ENCODE measurements at places on chromosomes 12 and 14. TPM values are rescaled to one million over a fixed set of nuclear protein-coding genes. Genes with fewer than 3 reads are reported as not detected.

The C12orf50 gene
- not detected for total RNA-seq

The FSCB gene
- total RNA-seq: not detected

The DAO gene
- total RNA-seq: not detected

DNA sequence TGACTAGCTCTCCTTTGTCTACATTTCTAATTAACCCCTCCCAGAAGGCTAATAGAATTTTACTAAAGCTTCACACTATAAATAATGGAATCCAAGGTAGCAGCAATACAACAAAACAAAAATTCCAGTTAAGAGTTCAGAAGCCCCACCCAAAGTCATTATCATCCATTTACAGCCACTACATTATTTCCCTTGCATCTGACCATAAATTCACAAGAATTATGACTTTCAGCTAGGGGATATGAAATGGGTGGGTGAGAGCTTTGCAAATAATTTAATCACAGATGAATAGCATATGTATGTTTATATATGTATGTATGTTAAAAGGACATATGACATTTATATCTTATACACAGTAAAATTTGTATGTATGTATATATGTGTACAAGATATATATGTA, 65.3 kb upstream of the PTGDR start:
- no peak for DNase-seq

DNA sequence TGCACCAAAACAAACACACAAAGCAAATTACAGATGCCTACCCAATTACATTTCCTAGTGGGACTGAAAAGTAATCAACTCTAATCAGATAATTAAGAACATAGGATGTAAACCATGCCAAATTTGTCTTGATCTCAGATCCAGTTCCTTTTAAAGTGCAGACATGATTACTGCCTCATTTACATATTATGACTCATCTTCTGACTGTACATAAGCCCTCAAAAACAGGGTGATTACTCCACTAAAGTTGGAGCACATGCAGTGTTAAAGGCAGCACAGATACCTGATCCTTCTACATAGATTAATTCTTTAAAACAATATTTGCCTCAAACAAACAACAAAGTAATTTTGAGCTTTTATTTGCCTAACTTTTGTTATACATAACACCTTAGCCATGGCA, 337.2 kb downstream of the RPS29 start:
- DNase-seq: peak; percentile 1

GRCh38 chr14:33851366-33851765, 99.5 kb downstream of the EGLN3 start:
- DNase-seq: no peak

- DNase-seq: peak; percentile 84
These were observed 16.1 kb downstream of the GPR68 start for GRCh38 chr14:91228112-91229004.

The NUDT4 gene
- 61.9 TPM for total RNA-seq

DNA sequence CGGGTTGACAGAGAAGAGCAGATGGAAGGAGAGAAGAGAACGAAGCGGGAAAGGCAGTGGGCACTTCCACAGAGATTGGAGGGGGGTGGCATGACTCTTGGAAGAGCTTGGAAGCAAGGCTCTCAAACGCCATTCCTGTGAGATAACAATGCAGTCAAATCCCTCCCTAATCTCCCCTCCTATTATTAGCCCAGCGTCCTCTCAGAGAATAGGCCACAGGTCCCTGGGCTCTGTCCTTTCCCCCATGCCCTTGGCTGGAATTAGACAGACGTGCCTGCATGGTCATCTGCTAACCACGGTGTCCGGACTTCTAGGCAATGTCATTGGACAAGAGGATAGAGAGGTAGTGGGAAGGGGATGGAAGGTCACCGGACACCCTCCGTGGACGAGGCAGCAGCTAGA, 8.0 kb upstream of the MYH7 start:
- no peak for DNase-seq

GRCh38 chr12:46492471-46493085, 120.0 kb upstream of the SLC38A2 start:
- DNase-seq: peak; percentile 97

- DNase-seq: no peak
These were observed 34.6 kb upstream of the MIS18BP1 start for GRCh38 chr14:45287610-45288009.

GRCh38 chr14:97723351-97723750, 926.2 kb downstream of the VRK1 start:
- DNase-seq: no peak

The NEDD8 gene
- 224 TPM for total RNA-seq

DNA sequence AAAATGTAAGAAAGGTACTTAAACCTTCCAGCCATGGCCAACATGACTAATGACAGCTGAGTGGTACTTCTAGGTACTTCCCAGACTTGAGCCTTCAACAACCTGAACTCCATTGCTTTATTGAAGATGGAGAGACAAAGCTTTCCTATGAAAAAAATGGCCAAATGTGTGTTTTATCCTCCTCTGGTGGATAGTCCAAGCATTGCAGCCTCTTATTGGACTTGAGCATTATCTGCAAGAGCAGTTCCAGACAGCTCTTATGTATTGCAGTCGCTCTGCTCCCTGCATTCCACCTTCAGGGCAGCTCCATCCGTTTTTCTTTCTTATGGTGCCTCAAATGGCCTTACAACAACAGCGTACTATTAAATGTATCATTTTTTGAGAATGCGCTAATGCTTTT, 588.2 kb downstream of the NRXN3 start:
- DNase-seq: peak; percentile 17

The SERPINA1 gene
- total RNA-seq: 0.56 TPM

GRCh38 chr14:89443042-89443629, 26.1 kb upstream of the FOXN3 start:
- DNase-seq: peak; percentile 66

GRCh38 chr14:34710006-34710405, 4.4 kb downstream of the CFL2 start:
- no peak for DNase-seq

The HHIPL1 gene
- 0.56 TPM for total RNA-seq

DNA sequence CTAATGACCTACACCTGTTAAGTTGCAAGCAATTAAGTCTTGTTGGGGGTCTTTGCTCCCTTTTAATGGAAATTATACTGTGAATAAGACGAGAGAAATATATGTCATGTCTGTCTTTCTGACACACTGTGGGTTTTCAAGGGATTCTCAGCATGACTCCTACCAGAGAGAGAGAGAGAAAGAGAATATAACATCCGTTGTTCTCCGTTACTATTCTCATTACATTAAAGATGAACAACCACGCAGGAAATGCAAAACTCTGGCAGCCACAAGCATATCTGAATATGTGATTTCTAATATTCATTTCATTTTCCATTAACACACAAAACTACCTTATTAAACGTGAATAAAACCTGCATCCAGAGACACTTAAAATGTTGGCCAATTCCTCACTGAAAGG, 67.3 kb upstream of the EGLN3 start:
- no peak for DNase-seq

- no peak for DNase-seq
These were observed 84.8 kb downstream of the NRXN3 start for GRCh38 chr14:78254911-78255461.

- peak; percentile 19 for DNase-seq
These were observed 376.9 kb downstream of the GALC start for GRCh38 chr14:87615822-87616679.

DNA sequence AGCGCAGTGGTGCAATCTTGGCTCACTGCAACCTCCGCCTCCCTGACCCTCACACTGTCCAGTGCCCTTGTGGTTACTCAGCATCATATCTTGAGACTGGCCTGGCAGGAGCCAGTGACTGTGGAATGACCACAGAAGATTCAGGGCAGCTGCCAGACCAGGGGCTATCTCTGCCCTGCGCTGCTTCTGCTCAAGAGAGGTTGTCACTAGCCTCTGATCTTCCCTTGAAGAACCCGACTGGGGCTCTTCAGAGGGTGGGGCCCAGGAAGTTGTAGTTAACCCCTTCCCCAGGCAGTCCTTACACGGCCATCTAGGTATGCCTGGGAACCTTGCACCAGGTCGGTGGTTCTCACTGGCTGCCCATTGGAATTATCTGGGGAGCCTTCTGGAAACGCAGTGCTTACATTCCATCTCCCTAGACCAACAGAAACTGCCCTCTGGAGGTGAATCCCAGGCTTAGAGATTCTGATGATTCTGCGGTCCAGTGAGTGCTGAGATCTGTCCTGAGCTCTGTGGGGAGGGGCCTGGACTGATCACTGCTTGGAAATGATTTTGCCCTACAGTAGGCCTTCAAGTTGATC, 41.4 kb downstream of the PLEKHG3 start:
- DNase-seq: peak; percentile 43

GRCh38 chr12:28137414-28137813, 52.8 kb upstream of the CCDC91 start:
- DNase-seq: no peak

GRCh38 chr14:89915114-89915878, 39.2 kb downstream of the EFCAB11 start:
- peak; percentile 80 for DNase-seq

Measured in IMR-90 (cell line).